ENCODE measurements at places on chromosomes 2 and 18.

GRCh38 chr2:222241128-222241870 lies 57.5 kb downstream of the PAX3 start:
- DNase-seq: no peak

DNA sequence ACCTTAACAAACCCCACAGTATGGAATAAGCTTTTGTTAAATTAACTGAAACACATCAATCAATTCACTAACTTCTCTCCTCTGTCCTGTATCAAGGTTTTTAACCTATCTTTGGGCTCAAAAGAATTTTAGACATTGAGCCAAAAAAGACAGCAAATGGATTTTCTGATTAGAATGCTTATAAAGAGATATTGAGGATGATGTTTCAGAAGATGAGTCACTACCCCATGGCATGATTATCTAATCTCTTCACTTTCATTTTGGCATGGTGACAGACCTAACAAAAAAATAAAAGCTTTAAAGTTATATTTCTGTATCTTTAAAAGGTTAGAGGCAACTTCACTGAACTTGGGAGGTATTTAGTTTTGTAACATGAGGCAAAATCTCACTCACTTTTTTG lies 55.5 kb downstream of the SGPP2 start:
- DNase-seq: no peak

- DNase-seq: no peak
Observed at GRCh38 chr2:190746971-190747761, 98.3 kb downstream of the NAB1 start.

- no peak for DNase-seq
Observed at GRCh38 chr2:36255863-36256262, 99.7 kb upstream of the CRIM1 start.

DNA sequence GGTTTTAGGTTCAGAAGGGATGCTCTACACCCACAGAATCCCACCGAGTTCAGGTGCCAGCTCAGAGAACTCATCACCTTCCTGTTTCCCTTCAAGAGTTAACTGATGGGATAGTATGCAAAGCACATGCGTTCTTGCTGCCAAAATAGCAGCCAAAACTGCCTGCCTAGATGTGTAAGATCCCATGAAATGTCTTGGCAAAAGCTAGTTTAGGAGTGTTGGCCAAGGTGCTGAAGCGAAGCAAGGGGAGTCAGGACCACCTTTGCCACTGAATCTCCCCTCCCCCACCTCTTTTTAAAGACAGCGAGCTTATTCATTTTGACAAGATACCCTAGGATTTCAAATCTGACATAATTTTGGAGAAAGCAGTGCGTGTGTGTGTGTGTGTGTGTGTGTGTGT lies 2.1 kb downstream of the DOCK10 start:
- DNase-seq: no peak

- no peak for DNase-seq
Observed at GRCh38 chr2:68992933-68993332, 18.5 kb downstream of the GKN1 start.

DNA sequence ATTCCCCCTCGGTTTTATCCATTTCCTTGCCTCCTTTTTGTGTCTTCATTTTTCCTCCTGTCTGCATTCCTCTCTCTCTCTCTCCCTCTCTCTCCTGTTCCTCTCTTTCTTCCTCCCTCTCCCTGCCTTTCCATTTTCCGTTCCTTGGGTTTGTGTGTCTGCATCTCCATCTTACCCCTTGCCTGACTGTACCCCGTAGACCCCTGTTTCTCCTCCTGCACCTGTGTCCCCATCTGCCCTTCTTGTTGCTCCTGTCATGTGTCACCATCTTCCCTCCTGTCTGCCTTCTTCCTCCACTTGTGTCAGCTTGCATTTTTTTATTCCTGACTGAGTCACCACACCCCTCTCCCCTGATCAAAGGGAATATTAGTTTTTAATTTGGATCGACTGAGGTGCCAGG lies 1.8 kb downstream of the CDK5R2 start:
- DNase-seq: no peak

DNA sequence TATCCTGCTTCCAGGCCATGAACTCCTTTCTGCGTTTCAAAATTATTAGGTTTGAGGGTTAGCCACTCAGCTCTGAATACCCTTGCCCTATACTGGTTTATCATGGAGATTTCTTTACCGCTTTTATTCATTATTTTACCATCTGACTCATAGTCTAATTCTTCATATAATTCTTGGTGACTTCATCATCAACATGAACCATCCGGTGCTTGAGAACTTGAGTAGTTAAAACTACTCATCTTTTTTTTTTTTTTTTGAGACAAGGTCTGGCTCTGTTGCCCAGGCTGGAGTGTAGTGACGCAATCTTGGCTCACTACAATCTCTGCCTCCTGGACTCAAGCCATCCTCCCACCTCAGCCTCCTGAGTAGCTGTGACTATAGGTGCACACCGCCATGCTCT lies 94.2 kb upstream of the LHCGR start:
- no peak for DNase-seq

DNA sequence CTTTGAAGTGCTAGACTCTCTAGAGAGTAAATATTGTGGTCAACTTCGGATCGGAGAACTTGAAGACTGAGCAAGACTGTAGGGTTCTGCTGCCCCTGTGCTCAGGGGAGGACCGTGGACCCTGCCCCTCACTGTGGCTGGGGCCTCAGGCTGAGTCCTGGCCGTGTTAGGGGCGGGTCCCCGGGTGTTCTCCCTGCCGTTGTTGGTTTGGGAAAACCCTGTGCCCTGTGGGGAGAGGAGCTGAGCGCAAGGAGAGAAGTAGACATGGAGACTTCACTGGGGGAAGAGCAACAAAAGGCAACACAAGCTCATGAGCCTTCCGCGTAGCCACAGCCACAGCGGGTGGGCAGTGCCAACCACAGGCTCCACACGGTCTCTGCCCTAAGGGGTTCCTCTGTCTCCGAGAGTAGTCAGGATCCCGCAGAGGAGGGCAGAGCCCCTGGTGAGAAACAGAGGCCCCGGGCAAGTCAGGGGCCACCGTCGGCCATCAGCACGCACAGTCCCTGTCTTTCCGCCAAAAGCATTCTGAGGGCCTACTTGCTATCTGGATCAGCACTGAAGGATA lies 53.1 kb downstream of the NTSR2 start:
- no peak for DNase-seq

DNA sequence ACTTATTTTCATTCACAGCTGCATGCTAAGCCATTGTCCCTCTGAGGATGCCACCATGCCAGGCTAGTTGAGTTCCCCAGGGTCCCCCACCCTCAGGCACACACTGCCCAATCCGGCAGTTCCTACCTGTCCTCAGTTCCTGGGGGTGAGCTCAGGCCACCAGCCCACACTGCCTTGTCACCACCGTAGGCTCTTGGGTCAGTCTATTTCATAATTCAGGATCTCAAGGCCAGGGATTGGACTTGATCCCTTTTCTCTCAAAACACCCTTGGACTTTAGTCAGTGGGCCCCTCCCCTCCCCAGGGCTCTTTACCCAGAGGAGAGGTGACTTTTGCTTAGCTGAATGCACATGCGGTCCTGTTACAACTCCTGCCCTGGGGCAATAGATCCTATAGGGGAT lies 18.7 kb upstream of the MC2R start:
- no peak for DNase-seq

- no peak for DNase-seq
Observed at GRCh38 chr2:22703286-22703920, 681.6 kb upstream of the KLHL29 start.

DNA sequence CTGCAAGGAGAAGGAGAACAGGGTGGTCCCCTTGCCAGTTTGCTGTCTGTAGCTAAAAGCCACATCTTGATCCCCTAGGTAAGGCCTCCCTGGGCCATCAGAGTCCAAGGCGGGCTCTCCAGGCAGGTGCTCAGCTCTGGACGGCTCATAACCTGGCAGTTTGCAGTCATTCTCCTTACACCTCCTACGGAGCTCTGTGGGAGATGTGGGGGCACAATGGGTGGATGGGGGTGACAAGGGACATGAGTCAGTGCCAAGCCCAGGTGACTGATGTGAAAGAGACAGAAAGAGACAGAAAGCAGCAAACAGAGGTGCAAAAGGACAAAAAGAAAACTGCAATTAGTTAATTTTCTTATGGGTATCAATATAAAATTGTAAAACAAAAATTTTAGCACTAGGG lies 120.6 kb upstream of the ZBTB14 start:
- no peak for DNase-seq

- DNase-seq: no peak
Observed at GRCh38 chr18:10995550-10995949, 153.8 kb downstream of the PIEZO2 start.

DNA sequence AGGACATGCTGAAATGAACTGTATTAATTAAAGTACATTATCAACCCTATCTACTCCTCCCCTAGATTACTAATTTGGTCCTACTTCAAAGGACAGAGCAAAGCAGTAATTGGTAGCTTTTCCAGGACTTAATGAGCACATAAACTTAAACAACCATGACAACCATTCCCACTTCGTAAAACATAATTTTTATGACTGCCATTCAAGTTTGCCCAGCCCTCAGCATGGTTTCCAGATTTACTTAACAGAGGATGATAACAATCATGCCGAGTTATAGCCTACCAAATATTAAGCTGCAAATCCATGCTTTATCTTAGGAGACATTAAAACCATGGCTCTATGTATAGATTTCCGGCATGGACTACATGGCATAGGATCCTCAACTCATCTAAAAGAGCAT lies 401.1 kb upstream of the CHAC2 start:
- DNase-seq: no peak

All from HTR-8/SVneo (cell line).